ENCODE measurements at places on chromosomes 12 and 14.

DNA sequence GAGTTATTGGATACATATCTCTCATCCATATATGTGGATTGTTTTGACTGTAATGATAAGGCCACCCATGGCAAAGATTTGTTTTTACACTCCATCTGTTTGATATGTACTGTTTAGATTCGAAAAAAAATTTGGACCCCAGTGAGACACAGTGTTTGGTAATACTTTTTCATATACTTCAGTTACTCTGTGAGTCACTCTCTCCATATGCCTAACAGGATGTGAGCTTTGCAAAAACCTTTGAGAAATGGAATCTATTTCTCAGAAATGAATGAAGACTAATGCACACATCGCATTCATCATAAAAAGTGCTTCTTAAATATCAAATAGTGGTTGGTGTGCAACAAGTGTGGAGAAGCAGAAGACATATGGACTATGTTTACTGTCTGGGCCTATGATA lies 781.5 kb downstream of the SLC6A15 start:
- DNase-seq: peak; percentile 87

- peak; percentile 73 for DNase-seq
Observed at GRCh38 chr14:103527408-103528145, 1.4 kb upstream of the TRMT61A start.

DNA sequence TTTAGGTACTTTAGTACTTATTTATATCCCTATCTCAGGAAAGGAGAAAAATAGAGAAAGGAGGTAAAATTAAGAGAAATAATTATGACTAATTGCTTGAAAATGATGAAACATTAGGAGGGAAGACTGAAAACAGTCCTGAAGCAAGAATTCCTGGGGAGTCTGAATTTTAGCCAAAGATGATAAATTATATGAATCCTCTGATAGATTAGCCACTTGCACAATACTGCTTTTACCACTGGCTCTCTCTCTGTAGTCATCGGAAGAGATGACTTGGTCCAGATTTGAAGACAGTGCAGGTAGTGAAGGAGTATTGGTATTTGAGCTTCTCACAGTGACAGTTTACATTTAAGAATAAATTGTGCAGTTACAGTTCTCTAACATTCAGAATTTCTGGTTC lies 83.8 kb upstream of the CLEC14A start:
- DNase-seq: peak; percentile 90

DNA sequence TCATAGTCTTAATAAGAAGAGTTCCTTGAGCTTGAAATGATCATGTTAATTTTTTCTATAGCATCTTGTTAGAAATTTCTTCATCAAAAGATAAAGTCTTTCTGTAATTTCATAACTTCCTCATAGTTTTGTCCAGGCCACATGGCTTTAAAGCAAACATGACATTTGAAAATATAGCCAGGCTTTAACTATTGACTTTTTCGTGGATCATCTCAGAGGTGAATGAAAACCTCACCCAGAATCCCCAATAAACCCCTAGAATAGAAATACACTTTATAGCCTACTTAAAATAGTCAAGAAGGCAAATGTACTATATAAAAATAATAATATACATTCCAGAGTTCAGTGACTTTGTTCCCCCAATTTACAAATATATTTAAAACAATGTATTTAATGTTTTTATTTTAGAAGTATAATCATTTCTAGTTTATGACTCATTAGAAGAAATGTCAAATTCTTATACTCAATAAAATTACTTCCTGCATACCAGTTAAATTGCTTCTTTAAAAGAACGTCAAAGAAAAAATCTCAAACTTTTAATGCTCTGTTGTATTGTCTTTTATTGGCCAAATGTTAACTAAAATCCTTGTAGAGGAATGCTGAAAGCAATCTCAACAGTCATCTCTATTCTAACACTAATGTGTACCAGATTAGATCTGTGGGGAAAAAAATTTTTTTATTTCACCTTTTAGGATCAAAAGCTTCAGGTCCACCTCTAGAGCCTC lies 21.6 kb downstream of the EXOC5 start:
- peak; percentile 35 for DNase-seq

DNA sequence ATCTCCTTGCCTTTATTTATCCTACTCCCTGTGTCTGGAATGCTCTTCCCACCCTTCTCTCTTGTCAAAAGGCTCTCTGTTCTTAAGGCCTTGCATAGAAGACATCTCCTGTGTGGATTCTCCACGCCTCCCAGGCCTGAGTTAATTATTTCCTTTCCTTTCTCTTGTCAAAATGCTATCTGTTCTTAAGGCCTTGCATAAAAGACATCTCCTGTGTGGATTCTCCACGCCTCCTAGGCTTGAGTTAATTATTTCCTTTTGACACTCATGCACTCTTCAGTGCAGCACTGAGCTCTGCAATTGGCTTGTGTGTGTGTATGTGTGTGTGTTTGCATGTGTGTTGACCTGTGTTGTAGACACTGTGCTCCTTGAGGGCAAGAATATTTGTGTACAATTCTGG lies 52.1 kb upstream of the DCD start:
- no peak for DNase-seq

Data from fibroblast of skin of right quadriceps (primary cell).